Activated CD4-positive, alpha-beta memory T cell treated with anti-CD3 and anti-CD28 coated beads, Interleukin-2, amount 10 ng/mL, durations not matched to agents 7 days and 5 days (primary cell): ENCODE measurements at places on chromosomes 4 and X.

- no peak for DNase-seq
Observed at GRCh38 chr4:176791591-176792325, 964 bp downstream of the VEGFC start.

GRCh38 chr4:32145987-32146386 lies 1425.8 kb downstream of the PCDH7 start:
- DNase-seq: no peak

DNA sequence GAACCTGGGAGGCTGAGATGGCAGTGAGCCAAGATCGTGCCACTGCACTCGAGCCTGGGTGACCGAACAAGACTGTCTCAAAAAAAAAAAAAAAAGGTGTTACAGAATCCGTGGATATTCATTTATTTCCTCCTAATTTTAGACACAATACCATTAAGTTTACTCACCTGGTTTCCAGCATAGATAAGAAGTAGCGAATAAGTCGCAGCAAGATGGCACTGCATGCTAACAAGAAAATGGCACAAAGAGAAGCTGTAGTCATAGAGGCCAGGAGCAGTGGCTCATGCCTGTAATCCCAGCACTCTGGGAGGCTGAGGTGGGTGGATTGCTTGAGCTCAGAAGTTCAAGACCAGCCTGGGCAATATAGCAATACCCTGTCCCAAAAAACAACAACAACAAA lies 17.0 kb upstream of the MOB1B start:
- no peak for DNase-seq

GRCh38 chr4:122787940-122788339 lies 38.7 kb upstream of the FGF2 start:
- DNase-seq: no peak

DNA sequence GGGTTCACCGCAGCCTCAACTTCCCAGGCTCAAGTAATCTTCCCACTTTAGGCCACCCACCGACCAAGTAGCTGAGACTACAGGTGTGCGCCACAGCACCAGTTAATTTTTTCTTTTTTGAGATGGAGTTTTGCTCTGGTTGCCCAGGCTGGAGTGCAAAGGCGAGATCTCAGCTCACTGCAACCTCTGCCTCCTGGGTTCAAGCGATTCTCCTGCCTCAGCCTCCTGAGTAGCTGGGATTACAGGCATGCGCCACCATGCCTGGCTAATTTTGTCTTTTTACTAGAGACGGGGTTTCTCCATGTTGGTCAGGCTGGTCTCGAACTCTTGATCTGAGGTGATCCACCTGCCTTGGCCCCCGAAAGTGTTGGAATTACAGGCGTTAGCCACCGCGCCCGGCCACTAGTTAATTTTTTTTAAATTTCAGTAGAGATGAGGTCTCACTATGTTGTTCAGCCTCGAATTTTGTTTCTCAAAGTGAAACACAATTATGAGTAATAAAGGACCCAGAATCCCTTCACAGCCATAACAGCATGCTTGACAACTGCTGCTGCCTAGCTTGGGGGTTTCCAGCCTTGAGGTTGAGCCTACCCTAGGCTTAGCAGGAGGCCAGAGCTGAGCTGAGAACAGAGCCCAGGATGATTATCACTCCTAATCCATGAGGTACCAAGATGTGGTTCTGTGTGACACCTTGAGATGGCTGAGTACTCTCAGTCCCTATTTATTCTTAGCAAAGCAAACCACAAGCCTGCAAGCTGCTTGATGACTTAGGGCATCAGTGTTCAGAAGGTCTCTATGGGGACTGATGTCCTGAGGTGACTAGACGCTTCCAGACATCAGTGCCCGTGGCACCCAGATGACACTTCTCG lies 41.6 kb upstream of the NKRF start:
- DNase-seq: peak; percentile 70

DNA sequence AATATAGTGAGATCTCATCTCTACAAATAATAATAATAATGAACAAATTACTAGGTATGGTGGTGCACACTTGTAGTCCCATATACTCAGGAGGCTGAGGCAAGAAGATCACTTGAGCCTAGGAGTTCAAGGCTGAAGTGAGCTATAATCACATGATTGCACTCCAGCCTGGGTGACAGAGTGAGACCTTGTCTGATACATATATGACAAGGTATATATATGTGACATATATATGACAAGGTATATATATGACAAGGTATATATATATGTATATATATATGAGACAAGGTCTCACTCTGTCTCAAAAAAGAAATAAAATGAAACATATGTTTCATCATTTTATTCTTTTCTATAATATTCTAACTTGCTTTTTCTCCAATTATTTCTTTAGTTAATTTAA lies 278.1 kb upstream of the TET2 start:
- no peak for DNase-seq

- no peak for DNase-seq
Observed at GRCh38 chr4:77126809-77127208, 30.2 kb upstream of the CCNG2 start.

GRCh38 chr4:87953826-87954225 lies 21.7 kb upstream of the SPP1 start:
- DNase-seq: no peak

DNA sequence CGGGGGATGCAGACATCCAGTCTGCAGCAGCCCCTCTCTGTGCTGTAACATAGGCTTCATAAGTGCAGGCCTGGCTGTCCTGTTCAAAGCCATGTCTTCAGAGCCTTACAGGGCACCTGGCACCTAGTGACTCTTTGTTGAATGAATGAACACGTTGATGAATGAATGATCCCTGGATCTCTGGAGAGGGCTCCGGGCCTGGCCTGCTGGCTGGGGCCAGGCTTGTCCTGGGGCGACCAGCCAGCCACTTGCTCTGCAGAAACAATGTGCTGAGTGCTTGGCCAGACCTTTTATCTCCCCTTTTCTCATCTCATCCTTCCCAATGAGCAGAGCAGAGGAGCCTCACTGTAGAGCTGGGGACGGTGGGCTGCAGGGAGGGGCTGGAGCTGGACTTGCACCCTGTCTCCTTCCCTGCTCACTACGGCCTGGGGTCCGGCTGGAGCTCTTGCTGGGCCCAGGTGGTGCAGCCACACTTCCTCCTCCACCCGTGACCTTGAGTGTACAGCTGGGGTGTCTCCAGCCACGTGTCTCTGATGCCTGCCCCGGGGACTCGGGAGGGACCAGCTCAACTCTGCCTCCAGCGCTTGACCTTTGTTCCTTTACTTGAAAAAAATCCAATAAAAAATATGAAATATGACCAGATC lies 77.9 kb downstream of the PSAPL1 start:
- no peak for DNase-seq

DNA sequence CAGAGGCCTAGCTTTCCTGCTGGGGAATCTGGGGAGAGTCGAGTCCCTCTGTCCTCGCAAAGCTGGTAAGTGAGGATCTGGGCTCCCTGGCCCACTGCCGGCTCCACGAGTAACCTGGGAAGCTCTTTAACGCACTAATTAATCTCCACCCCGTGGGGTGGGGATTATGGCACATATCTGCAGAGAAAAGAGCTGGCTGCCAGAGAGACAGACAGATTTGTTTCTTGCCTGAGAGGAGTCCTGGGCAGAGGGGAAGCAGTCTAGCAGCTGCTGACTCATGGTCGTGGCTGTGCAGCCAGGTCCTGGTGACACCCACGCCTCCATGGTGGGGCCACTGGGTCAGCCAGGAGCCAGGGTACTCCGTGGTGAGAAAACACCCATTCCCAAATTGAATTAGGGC lies 14.0 kb downstream of the SORCS2 start:
- no peak for DNase-seq

DNA sequence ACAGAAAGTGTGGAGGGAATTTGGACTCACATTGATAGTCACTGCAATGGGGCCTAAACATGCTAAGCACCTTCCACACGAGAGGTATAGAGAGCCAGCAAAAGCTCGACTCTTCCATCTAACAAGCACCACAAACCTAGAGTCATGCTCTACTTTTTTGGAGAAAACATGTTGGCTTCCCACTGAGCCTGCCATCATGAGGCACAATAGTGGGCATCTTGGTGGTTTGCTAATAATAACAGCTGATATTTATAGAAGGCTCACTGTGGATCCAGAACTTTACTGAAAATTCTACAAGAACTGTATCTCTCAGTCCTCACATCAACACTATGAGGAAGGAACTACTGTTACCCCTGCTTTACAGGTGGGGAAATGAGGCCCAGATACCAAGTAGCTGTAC lies 26.6 kb downstream of the MAML3 start:
- DNase-seq: no peak

DNA sequence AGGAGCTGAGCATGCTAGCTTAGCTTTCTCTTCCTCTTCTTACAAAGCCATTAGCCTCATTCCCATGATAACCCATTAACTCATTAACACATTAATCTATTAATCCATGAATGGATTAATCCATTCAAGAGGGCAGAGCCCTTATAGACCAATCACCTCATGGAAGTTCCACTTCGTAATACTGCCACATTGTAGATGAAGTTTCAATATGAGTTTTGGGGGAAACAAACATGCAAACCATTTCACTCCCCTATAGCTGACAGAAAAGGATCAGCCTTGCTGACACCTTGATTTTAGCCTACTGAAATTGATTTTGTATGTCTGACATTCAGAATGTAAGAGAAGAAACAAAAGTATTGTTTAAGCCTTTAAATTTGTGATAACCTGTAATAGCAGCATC lies 251.8 kb upstream of the GALNTL6 start:
- no peak for DNase-seq

GRCh38 chr4:10403633-10404445 lies 53.4 kb downstream of the ZNF518B start:
- DNase-seq: no peak

DNA sequence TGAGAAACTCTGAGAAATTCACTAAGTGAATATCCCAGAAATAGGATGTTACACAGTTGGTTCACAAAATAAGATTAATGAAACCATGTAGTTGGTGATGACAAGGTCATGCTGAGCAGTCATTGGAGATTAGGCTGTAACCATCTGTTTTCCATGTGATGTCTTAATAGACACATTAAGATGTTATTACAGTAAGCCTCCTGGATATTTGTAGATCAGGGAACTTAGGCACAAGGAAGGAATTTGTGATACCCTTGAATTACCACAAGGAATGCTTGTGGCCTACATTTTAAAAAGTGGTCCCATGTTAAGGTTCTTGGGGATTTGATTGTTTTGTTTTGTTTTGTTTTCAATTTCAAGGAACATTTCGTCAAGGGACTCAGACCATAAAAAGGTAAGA lies 185.6 kb upstream of the BANK1 start:
- no peak for DNase-seq

GRCh38 chr4:165369522-165369921 lies 9.3 kb upstream of the CPE start:
- DNase-seq: no peak

- no peak for DNase-seq
Observed at GRCh38 chrX:154350429-154351182, 23.8 kb downstream of the FLNA start.

- DNase-seq: no peak
Observed at GRCh38 chrX:106302304-106302703, 134.2 kb downstream of the PWWP3B start.
